GM23248 (cell line): ENCODE measurements at places on chromosomes 7 and 10. TPM values are rescaled to one million over a fixed set of nuclear protein-coding genes. Genes with fewer than 3 reads are reported as not detected.

- DNase-seq: no peak
Observed at GRCh38 chr7:99422625-99423024, 13.9 kb downstream of the BUD31 start.

DNA sequence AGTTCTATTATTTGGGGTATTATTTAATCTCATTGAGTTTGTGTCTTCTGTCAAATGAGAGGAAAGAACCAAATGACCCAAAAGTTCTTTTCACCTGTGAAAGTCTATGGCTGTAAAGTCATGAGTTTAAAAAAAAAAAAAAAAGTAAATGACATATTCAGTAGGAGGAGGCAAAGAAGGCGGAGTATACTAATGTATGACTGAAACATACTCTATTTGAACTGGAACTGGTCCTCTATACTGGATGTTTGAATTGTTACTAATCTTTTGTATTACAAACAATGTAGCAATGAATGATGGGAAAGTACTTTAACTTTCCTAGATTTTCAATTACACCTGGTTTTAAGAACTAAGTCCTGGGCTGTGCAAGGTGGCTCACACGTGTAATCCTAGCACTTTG lies 24.9 kb upstream of the GSAP start:
- DNase-seq: peak; percentile 73

DNA sequence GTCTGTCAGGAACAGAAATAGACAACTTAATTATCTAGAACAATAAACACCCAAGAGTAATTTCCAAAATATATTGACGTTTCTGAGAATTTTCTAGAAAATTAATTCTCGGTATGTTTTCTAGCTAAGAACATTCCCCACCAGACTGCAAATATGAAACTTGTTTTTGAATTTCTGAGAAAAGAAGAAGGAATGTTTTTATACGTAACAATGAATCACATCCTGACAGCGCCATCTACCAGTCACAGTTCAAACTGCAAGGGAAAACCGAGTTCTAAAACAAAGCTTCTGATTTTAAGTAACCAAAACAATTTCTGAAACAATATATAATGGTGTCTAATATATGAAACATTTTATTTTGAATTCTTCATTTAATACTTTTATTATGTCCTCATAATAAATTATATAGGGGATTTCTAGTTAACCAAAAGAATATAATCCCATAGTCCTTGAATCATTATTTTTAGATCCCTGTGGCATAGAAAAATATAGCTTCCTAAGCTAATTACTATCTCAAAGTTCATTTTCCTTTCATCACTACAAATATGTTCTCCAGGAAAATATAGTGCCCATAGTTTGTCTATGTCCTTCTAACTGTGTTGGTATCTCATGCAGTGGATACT lies 34.5 kb upstream of the MEOX2 start:
- DNase-seq: peak; percentile 47

DNA sequence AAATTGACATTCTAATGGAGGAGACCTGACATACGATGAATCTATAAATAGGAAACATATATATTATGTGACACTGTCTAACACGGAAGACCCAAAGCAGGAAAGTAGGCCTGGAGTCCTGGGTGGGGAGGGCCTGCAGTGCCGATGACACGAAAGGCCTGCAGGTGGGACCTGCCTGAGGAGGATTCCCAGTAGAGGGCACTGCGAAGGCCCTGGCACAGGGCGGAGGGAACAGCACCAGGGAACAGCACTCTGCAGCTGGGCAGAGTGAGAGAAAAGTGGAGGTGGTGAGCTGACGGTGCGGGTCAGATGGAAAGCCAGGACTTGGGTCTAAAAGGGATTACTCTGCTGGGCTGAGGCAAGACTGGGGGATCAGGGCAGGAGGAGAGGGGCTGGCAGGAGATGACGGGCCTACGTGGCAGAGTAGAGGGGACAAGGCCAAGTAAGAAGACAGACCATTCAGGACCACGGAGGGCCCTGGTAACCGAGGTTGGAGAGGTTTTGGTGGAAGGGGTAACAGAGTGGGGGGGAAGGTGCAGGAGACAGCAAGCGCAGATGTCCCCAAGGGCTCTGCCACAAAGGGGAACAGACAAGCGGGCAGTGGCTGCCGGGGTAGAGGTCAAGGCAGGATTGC lies 8.1 kb downstream of the ZNF746 start:
- no peak for DNase-seq

DNA sequence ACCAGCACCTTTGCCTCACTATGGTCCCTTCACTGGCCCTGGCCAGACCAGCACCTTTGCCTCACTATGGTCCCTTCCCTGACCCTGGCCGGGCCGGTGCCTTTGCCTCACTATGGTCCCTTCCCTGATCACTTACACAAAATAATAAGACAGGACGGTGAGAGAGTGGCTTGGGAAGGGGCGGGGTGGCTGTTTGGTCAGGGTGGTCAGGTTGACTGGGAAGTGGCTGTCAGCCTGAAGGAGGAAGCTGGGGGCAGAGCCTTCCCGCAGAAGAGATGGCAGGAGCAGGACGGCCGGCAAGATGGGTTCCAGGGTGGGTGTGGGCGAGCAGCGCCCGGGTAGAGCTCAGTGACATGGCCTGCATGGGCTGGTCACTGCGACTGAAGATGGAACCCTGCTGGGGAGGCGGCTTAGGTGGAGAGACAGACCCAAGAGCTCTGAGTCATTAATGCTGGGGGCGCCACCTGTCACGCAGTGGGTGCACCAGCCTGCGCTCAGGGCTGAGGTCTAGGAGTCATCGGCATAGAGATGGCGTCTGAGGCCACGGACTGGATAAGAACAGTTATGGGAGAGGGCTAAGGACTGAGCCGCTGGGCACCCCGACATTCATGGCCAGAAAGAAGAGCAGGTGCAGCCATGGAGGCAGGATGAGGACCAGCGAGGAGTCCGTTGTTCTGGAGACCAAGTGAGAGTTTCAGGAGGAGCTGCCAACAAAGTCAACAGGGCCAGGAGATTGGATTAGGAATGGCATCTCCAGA lies 91.8 kb downstream of the CHST15 start:
- DNase-seq: no peak

- no peak for DNase-seq
Observed at GRCh38 chr10:71695502-71696476, 23.8 kb downstream of the C10orf105 start.

- DNase-seq: peak; percentile 68
Observed at GRCh38 chr10:76126607-76127527, 695.4 kb downstream of the LRMDA start.

DNA sequence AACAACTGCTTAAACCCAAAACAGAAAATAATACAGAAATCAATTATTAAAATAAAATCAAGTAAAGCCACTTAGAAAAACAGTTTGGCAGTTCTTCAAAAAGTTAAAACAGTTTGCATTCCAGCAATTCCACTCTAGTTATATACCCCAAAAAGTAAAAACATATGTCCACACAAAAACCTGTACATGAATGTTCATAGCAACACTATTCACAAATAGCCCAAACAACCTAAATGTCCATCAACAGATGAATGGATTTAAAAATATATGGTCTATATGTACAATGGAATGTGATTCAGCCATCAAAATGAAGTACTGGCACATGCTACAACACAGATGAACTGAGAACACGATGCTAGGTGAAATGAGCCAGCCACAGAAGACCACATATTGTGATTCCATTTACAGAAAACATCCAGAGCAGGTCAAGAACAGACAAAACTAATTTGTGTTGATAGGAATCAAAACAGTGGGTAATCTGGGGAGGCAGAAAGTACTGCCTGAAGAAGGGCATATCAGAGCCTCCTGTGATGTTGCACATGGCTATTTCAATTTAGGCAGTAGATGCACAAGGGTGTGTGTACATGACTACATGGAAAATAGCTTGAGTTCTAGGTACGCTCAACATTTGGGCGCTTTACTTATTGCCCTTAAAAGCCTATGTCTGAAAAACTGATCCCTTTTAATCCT lies 66.3 kb downstream of the CYTH3 start:
- peak; percentile 43 for DNase-seq

DNA sequence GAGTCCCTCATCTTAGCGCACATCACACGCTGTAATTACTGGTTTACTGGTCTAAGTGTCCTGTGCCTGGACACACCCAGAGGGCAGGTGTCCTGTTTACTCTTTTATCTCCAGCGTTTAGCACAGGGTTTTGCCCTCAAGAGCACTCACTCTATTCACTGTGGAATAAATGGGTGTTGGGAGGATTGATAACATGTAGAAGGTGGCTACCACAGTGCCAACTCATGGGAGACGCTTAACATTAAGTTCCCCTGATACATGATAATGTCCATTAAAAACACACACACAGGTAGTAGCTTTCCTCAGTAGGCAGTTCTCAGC lies 96.1 kb upstream of the EFCAB10 start:
- no peak for DNase-seq

DNA sequence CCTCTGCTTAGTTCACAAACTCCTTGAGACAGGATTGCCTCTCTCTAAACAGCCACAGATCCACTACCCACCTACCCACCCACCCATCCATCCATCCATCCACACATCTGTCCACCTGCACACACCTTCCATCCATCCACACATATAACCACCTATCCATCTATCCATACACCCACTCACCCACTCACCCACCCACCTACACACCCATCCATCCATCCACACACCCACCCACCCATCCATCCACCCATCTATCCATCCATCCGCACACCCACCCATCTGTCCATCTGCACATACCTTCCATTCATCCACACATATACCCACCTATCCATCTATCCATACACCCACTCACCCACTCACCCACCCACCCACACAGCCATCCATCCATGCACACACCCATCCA lies 9.7 kb downstream of the TECPR1 start:
- no peak for DNase-seq

DNA sequence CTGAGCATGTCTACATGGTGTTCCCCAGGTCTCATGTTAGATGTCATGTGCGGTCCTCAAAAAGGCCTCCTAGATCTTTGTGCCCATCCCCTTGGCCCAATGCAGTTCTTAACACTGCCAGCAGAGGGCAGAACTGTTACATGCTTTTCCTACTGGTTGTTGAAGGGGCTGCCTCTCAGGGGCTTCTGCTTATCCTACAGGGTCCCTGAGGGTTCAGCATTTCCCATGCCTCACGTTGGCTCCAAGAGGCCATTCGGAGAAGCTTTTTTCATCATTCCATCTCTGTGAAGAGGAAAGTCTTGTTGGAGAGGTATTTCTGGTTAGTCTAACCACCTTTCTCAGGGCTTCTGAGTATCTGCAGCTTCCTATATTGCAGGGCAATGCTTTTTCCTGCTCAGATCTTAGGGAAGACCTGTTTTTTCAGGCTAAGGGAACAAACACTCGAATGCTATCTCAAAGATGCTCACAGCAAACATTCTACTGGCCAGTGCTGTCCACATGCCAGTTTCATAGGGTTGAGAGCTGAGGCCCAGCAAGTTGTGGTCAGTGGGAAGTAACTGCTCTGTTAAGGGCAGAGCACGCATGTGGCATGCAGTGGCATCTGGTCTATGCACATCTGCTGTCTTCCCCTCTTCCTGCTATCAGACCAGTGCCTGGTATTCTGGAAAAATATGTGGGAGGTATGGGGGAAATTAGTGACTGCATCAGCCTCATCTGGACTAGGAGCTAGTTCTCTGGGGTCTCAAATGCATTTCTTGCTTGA lies 31.5 kb downstream of the MBL2 start:
- DNase-seq: peak; percentile 37

- no peak for DNase-seq
Observed at GRCh38 chr7:150961510-150962289, 16.4 kb downstream of the KCNH2 start.

- peak; percentile 5 for DNase-seq
Observed at GRCh38 chr7:103134836-103135554, 13.9 kb downstream of the NAPEPLD start.

DNA sequence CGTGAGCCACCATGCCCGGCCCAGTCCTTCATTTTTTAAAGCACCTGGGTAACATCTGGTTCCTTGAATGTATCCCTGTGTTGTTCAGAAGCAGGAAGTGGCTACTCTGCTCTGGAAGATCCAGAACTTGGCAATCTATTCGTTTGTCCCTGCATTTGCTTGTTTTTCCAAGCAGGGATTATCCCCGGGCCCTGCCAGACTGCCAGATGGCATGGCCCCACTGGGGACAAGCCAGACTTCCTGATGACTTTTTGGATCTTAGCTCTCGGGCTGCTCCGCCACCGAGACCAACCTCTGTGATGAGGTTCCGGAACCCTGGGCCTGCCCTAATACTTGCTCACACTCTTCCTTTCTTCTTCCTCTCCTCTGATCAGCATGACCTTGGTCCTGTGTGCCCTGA lies 496.7 kb downstream of the TYW1 start:
- no peak for DNase-seq

- DNase-seq: no peak
Observed at GRCh38 chr10:125838802-125839575, 15.6 kb downstream of the BCCIP start.

GRCh38 chr7:1021366-1021765 lies 23.0 kb upstream of the GPR146 start:
- no peak for DNase-seq

- DNase-seq: no peak
Observed at GRCh38 chr7:139494835-139495579, 11.5 kb upstream of the KLRG2 start.

- DNase-seq: no peak
Observed at GRCh38 chr7:29647020-29647654, 83.5 kb downstream of the PRR15 start.

- DNase-seq: no peak
Observed at GRCh38 chr7:17489961-17490360, 191.5 kb downstream of the AHR start.

DNA sequence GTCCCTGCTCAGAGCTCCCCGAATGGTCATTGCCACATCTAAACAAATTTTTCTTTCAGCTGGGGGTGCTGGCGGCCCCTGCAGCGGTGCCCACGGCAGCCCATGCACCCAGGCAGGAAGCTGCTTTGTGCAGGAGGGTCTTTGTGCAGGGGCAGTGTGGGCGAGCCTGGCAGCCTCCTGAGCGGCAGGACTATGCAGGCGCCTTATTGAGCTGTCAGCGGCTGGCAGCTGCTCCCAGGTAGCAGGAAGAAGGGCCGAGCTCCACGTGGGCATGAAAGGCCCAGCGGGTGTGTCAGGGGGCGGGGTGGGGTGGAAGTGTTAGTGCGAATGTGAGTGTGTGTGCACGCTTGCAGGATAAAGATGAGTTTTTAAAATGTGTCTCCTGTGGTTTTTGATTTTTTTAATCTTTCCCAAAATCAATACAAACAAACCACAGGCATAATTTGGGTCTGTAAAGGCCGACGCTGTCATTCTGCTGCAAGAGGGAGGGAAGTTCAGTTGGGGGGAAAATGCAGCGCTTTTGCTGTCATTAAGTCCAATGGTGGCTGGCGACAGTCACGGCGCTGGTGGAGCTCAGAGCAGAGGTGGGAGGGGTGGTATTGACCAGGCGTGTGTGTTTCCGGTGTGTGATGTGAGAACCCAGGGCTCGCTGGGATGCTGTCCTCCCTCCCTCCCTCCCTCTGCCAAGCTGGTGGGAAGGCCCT lies 83.9 kb downstream of the LHPP start:
- no peak for DNase-seq

- DNase-seq: no peak
Observed at GRCh38 chr7:90834771-90835170, 238.7 kb downstream of the CDK14 start.

- no peak for DNase-seq
Observed at GRCh38 chr10:65323802-65324201, 1602.0 kb upstream of the LRRTM3 start.

GRCh38 chr10:60937022-60937421 lies 7.0 kb downstream of the RHOBTB1 start:
- no peak for DNase-seq

Gene AZGP1
- total RNA-seq: not detected in 2 replicates

Gene SP8
- total RNA-seq: not detected in 2 replicates

Gene TMEM196
- total RNA-seq: not detected in 2 replicates

Gene MYOZ1
- 0.32 TPM in 1 of 2 replicates, not detected in the other for total RNA-seq

Gene TRPV5
- total RNA-seq: not detected in 2 replicates

Gene FRMPD2
- total RNA-seq: not detected in 2 replicates

Gene WNT2
- 1.3 and 11.4 TPM in 2 replicates for total RNA-seq
